ENCODE measurements at places on chromosomes 1 and 21.

- no peak for DNase-seq
These were observed 59.6 kb downstream of the RPS6KC1 start for GRCh38 chr1:213110349-213111300.

GRCh38 chr1:63324779-63325119 lies 2.4 kb downstream of the FOXD3 start:
- DNase-seq = no peak

DNA sequence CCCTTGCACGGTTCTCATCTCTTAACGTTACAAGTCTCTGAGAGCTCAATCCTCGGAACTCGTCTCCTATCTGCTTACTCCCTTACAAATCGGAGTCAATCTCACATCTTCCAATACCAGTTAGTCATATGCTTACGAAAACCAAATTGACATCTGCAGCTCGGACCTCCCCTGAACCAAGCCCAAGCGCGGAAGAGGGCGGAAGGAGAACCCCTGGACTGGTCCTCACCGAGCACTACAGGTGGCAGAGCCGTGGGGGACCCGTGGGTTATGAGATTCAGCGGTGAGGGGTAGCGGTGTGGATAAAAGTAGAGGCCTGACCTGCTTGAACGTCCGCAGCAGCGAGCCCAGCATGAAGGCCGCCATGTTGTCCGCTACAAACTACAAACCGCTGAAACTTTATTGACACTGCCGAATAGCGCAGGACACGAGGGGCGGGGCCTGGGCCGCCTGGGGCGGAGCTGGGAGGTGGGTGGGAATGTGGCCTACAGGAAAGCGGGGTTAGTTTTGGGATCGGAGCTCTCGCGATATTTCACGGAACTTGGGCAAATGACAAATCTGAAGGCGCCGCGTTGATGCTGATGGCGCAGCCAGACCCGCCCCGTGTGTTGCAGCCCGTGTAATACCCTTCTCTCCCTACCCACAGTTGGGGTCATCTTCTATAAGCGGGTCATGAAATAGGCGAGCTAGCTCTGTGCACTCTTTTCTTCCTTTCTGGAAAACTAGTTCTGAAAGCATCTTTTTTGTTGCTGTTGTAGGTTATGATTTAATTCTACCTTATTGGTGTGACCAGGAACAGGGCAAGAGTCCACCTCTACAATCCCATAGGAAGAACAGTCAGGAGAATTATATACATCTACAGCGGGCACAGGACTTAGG lies at the start of gene MRPS14:
MRPS14 (minus strand) TSS at position 383 of the 879 bp plus-strand sequence; CDS start at position 366, 17 bp downstream.
- DNase-seq = peak; percentile 97

DNA sequence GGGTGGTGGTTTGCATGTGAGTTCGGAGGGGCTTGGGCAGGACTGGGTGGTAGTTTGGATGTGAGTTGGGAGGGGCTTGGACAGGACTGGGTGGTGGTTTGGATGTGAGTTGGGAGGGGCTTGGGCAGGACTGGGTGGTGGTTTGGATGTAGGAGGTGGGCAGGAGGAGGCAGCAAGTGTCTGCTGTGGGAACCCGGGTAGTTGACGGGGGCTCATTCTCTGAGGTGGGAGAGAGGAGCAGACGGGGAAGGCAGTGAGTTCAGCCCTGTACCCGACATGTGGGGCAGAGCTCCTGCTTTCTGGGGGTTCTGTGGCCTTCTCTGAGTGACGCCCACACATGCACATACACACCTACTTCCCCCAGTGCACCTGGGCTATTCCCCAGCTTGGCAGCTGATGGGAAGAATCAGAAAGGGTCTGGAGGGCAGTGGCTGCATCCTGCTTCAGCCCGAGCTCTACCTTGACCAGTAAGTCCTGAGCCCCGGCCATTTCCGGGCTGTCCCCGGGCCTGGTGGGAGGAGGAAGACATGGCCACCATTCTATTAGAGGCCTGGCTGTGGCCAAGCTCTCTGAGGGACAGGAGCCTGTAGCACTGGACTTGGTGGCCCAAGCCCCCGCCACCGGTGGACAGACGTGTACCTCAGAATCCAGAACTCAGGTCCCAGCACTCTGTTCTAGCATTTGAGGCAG lies 58.1 kb downstream of the EDN2 start:
- DNase-seq = no peak

DNA sequence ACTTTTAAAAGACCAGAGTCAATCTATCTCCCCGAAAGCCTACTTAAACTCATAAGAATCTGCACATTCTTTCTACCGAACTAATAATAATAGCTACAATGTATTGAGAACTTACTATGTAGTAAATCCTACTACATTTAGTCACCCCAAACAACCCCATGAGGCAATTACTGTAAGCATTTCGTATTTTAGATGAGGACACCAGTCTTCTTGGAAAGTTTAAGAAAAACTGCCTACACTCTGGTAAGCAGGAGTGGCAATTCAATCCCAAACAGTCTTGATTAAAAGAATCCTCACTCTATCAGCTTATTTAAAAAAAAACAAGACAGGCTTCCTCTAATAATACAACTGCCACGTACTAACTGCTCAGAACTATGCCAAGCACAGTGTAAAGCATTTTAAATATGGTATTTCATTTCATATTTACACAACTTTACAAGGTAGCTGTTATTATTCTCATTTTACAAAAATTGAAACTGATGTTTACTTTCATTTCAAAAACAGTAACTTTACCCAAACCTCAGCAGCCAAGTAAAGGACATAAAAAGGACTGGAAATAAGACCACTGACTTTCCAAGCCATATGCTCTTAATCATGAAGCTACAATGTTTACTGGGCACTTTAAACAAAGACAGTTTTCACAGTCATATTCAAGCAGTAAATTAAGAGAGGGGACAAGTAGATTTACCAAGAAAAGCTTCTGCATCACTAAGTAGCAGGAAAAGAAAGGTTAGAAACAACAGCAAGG lies 13.9 kb downstream of the ARID4B start:
- no peak for DNase-seq

DNA sequence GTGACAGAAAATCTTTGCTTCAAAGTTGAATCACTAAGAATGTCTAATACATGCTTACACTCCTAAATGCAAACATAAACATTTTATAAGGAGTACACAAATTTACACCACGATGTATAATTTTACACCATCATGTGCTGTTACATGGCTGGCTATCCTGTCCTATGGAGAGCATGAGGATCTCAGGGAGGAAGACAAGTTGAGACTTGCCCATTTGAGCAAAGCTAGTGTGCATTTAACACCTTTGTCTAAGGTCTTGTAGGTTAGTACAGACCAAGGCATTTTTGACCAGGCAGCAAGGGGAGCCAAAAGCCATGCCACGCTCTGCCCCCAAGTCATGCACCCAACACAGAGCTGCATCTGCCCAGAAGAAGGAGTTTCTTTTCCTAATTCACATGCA lies 14.5 kb upstream of the COG2 start:
- no peak for DNase-seq

- peak; percentile 19 for DNase-seq
These were observed 157.0 kb downstream of the RERE start for GRCh38 chr1:8660411-8660828.

GRCh38 chr1:94623560-94624148 lies 82.1 kb upstream of the F3 start:
- DNase-seq = no peak

DNA sequence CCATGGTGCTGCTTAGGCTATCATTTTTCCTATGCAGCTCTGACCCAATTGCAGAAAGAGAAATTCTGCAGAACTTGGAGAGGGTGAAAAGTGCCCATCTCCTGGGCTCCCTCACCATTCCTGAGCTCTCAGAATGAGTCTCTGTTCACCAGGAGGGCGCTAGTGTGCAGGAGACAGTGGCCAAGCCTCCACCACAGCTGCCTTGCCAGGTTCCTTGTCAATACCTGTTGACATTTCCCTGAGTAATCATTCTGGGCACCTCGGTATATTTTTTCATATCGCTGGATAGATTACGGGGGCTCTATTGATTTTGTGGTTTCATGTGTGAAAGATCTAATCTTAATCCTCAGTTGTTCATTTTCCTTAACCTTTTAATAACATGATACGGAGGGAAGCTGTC lies 13.0 kb upstream of the C8B start:
- DNase-seq = no peak

DNA sequence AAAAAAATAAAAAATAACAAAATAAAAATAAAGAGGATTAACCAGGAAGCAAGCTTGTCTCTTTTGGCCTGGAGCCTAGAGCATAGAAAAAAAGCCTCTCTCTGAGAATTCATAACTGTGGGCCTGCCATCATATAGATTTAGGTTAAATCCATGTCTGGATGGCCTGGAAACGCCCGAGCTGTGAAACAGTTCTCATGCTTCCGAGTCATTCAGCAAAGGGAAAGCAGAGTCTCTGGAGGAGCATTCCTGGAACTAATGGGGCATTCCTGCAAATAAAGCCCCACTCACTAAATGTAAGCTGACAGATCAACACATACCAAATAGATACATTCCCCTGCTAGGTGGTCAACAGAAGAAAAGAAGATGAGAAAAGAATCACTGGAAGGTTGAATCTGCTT lies 75.8 kb upstream of the GNG4 start:
- DNase-seq = no peak
